ENCODE measurements at places on chromosomes 12 and 14.

GRCh38 chr12:132492522-132492921 is 2.6 kb downstream of the FBRSL1 start:
- DNase-seq, result no peak

DNA sequence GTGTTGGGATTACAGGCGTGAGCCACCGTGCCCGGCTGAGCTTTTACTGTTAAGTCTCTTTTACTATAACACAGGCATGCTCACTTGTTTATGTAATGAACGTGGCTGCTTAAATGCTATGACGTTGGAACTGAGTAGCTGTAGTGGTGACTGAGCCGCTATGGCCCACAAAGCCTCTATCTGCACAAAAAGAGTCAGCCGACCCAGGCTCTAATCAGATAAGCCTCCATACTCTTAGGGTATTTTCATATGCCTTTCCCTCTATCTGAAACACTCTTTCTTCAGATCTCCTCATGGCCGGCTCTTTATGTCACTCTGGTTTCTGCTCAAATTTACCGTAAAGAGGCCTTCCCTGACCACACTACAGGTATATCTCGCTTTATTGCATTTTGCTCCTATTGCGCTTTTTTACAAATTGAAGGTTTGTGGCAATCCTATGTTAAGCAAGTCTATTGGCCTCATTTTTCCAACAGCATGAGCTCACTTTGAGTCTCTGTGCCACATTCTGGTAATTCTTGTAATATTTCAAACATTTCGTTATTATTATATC is 8.0 kb downstream of the SLC2A14 start:
- DNase-seq, result no peak

GRCh38 chr14:98229656-98230366 is 1042.2 kb downstream of the BCL11B start:
- no peak for DNase-seq

GRCh38 chr12:50132505-50133135 is 20.6 kb downstream of the COX14 start:
- DNase-seq, result no peak

DNA sequence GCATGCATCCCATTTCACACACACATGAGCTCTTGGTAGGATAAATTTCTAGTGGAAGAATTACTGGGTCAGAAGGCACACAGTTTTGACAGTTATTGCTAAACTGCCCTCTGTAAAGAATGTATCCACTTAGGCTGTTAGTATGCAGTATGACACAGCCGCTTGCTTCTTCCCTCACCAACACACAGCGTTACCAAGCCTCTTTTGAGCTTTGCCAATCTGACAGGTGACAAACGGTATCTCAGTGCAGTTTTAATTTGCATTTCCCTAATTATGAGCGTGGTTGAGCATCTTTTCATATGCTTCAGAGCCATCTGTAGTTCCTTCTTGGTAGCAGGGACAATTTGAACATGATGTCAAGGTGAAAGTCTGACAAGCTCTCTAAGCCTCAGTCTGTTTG is 42.9 kb downstream of the HRK start:
- no peak for DNase-seq

- no peak for DNase-seq
These were observed 49.6 kb upstream of the PTCSC3 start for GRCh38 chr14:36226164-36226563.

DNA sequence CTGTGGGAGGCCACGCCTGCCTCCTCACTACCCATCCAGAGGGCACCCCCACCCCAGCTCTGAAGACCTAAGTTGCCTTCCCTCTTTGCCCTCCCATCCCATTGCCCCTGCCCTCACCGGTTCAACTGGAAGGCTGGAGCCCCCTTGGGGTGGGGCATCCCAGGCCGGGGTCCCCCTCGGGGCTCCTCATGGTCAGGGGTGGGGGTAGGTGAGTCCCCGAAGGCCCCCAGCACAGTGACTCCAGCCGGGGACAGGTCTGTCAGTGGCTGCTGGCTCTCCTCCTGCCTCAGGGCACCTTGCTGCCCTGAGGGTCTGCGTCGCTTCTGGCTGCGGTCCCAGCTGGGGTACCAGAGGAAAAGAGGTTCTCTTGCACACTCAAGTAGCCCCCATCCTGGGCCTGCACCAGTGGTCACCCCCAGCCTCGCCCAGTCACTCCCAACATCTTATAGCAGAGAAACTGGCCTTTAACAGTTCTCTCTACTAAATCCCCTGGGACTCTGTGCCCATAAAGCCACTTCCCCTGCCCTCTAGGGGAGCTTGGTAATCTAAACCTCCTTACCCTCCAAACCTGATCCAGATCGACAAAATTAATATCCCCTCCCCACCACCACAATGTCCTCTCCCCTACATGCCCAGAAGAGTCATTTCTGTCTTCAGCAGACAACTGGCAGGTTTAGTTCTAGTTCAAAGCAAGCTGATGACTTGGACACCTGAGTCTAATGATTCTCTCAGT is 5.1 kb downstream of the PIANP start:
- DNase-seq, result no peak

DNA sequence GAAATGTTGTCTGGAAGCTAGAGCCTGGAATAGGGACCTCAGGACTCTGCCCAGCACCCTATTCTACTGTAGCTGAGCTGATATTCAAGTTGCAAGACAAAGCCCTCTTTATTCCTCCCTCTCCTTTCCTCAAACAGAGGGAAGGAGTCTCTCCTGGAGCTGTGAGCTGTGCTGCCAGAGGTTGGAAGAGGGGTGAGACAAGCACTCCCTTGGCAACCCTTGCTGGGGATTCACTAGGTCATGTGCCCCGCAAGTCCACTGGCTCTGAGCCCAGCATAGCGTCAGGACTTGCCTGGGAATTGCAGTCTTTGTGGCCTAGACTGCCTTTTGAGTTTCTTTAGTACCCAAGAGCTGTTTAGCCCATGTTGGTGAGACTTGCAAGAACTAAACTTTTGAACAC is 11.4 kb upstream of the ASCL1 start:
- no peak for DNase-seq

DNA sequence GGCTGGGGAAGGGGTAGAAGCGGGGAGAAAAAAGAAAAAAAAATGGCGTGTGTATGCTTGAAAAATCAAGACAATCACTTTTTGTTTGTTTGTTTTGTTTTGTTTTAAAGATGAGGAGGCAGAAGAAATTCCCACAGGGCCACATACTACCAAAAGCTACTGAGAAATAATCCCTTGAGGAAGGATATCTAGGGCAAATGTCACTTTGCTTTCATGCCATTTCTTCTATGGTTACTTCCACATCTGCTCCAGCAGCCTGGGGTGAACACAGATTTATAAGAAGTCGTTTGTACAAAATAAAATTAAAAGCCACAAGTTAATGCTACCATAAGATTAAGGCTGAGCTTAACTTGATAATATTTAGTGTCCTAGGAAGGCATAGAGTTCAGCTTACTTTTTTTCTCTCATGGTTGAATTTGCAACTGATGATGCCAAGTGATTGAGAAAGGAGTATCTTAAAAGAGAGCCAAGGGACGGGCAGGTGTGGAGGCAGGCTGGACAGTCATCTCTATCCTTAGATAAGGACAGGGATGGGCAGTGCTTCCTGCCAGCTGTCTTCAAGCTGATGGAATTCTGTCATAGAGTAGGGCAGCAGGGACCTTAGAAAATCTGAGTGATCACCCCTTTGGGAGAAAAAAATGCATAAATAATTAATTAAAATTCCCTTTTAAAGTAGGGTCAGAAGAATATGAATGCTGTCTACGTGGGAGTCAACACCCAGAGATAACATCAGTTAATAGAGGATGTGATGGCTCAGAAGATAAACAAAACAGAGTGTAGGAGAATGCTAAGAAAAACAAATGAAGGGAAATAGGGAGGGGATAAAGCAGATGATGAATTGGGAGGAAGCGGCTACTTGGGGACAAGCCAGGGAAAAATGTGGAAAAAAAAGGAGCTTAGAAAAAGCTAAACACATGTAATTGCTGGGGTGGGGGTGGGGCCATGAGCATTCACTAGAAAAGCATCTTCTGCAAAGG is 57.1 kb downstream of the DYRK2 start:
- DNase-seq, result no peak

DNA sequence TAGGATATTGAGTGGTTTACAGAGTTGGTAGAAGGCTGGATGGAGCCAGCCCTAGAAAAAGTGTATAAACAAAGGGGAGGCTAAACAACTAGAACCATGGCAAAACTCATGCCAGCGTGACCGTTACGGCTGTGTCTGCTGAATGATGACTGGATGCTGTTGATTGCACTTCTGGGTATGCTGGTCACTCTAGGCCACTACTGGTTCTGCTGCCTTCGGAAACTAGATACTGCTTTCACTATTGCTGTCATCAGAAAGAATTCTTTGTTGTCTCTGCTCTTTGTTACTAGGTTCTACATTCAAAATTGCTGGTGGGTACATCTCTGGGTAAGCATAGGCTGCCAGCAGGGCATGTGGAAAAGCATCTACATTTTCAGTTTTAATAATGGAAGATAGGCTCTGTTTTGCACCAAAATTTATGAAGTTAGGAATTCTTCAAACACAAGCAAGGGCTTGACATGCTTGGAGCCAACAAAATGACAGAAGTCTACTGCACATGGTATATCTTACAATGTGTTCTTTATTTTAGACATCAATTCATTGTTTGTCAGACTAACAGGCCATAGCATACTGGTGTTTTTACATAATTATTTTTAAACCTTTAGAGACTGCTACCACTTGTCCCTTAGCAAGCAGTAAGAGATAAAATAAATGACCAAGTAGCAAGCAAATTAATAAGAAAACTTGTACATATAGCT is 15.4 kb downstream of the MON2 start:
- DNase-seq, result no peak

- no peak for DNase-seq
These were observed 30.7 kb downstream of the TMEM63C start for GRCh38 chr14:77212097-77212870.

GRCh38 chr14:55571125-55571889 is 8.7 kb upstream of the KTN1 start:
- DNase-seq, result no peak

DNA sequence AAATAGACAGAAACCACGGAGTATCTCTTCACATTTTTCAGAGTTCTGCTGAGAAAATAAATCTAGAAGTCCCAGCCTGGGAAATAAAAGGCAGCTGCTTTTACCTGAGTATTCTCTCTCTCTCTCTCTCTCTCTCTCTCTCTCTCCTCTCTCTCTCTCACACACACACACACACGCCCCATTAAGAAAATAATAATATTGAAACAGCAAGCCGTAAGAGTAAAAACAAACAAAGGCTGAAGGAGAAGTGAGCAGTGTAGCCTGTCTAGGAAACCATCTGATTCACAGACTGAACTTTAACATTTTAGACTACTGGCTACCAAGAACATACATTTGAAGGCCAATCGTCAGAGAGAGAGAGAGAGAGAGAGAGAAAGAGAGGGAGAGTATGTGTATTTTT is 8.4 kb downstream of the PTHLH start:
- no peak for DNase-seq

DNA sequence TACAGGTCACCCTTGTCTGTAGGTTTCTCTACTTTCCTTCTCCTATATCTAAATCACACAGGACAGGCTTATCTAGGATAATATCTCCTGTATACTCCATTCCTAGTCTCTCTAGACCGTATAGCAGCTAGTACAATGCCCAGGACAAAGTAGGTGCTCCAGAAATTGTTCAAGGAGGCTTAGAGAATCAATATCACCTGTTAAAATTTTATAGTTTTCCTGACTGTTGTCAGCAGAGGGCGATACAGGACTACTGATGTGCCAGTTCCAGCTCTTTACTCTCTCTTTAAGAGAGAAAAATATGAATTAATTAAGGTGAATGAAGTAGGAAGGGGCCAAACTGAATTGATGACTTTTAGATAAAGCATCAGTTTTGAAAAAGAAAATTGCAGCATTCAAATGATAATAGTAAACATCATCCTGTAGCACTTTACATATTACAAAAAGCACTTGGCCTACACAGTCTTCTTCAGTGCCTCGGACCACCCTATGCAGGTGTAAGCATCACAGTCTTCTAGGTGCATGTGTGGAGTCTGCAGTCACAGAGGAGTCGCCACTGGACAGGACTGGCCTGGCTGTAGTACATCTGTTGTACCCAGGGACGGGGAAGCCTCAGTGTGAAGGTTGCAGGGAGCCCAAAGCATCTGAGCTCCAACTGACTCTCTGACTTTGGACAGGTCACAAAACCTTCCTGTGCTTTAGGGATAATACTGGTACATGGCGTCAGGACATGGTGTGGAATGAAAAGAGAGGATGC is 61.9 kb upstream of the MAX start:
- DNase-seq, result no peak

GRCh38 chr12:21502164-21502496 is 541 bp downstream of the GOLT1B start:
- DNase-seq, result peak; percentile 16

DNA sequence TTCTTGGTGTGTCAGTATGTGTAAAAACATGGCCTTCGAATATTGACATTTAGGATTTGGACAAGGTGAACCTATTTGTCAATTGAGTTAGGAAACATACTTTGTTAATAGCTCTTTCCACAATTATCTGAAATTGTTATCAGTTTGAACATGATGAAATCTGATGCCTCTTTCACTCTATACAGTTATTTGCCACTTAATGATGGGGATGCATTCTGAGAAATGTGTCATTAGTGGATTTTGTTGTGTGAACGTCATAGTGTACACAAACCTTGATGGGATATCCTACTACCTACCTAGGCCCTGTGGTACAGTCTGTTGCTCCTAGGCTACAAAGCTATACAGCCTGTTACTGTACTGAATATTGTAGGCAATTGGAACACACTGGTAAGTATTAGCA is 4.8 kb downstream of the TULP3 start:
- DNase-seq, result no peak

- no peak for DNase-seq
These were observed 630.9 kb upstream of the ATXN7L3B start for GRCh38 chr12:73906757-73907156.

DNA sequence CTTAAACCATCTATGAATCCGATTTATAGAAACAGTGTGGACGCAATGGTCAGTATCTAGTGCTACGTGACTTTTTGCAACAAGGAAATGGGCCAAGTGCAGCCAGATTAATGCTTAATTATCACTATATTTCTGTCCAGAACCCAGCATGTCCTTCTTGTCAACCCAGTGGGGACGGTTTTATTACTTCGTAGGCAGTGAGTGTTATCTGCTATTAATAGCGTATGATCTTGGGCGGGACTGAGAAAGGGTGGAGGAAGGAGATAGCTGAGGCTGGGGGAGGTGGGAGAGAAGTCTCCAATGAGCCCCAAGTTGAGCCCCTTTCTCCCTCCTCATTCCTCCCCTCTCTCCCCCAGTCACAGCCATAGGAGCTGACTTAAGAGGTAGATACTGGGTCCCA is 59.7 kb upstream of the FAM222A start:
- DNase-seq, result no peak

GRCh38 chr12:52534482-52534881 is 14.3 kb upstream of the KRT5 start:
- DNase-seq, result no peak

- no peak for DNase-seq
These were observed 5.9 kb downstream of the VTI1B start for GRCh38 chr14:67668559-67668958.

DNA sequence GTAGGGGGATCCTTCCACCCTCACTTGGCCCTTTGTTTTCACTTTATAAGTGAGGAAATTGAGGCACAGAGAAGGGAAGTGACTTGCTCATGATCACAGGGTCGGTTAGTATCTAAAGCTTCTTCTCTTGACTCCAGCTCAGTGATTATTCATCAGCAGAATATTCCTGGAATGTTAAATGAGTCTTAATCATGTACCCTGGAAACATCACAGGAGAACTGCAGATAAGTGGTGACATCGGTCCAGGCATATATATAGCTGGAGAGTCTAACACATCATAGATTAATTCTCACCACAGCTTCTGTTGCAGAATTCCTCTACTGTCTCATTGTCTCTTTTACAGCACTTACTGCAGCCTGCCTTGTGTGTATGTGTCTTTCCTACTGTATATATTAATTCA is 69.9 kb downstream of the PAH start:
- DNase-seq, result no peak

GRCh38 chr12:77122236-77122635 is 56.9 kb upstream of the E2F7 start:
- DNase-seq, result no peak
